Activated CD4-positive, CD25-positive, alpha-beta regulatory T cell (primary cell): ENCODE measurements at places on chromosomes 6 and 20.

DNA sequence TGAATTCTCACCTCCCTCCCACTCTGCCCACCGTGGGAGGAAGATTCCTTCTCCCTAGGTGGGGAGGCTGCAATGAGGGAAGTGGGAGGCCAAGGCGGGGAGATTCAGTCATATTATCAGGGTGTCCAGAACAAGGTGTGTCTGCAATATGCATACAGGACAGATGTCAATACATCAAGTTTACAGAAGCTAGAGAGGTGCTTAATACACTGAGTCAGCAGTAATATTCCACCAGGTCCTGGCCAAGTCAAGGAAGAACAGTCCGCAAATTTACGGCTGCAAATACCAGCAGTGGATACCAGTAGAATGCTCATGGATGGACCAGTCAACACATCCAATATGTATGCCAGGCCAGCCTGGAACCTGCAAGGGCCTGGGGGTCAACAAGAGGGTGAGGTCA is 119.0 kb downstream of the MCHR2 start:
- no peak for DNase-seq

DNA sequence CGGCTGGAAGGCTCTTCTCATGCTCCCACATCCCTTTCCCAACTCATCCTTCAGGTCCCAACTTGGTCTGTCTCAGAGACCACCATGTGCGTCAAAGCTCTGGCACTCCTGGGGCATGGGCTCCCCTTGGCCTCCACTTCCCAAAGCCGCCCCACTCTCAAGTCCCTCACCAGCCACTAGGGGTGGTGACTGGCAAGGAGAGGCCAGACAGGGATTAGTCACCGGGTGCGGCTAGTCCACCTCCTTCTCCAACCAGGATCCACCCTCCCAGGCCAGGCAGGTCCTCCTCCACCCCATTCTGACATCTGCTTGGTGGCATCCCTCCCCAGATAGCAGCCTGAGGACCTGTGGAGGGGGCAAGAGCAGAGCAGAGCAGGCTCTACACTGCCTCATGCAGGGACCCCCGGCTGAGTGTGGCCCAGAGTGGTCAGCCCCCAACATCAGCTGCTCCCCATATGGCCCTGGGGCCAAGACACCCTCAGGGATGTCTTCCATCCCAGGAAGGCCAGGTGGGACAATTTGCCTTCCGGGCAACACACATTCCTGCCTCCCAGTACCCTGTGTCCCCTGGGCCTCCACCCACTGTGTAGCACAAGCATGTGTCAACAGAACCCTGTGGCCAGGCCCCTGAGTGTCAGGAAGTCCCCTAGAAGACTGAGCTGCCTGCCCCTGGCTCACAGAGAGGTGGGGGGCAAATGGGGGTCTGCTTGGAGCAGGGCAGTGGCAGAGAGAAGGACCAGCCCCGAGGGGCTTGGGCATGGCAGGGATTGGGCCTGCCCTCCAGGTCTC is 29.2 kb downstream of the YTHDF1 start:
- DNase-seq: no peak

- no peak for DNase-seq
Measured at GRCh38 chr6:6661684-6662083, 73.2 kb downstream of the LY86 start.

DNA sequence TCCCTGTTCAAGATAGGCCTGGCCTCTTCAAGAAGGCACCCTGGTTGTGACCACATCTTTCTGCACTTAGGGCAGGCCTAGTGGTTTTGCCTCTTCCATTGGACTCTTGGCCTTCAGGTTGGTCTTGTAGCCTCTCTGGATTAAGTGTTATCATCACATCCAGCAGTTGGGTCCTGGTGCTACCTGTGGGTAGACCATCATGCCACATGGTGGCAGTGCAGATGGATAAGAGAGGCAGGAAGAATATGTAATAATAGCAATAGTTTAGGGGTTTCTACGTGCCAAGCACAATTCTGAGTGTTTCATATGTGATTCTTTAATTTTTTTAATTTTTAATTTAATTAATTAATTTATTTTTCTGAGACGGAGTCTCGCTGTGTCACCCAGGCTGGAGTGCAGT is 28.5 kb upstream of the SNRPB2 start:
- DNase-seq: no peak

DNA sequence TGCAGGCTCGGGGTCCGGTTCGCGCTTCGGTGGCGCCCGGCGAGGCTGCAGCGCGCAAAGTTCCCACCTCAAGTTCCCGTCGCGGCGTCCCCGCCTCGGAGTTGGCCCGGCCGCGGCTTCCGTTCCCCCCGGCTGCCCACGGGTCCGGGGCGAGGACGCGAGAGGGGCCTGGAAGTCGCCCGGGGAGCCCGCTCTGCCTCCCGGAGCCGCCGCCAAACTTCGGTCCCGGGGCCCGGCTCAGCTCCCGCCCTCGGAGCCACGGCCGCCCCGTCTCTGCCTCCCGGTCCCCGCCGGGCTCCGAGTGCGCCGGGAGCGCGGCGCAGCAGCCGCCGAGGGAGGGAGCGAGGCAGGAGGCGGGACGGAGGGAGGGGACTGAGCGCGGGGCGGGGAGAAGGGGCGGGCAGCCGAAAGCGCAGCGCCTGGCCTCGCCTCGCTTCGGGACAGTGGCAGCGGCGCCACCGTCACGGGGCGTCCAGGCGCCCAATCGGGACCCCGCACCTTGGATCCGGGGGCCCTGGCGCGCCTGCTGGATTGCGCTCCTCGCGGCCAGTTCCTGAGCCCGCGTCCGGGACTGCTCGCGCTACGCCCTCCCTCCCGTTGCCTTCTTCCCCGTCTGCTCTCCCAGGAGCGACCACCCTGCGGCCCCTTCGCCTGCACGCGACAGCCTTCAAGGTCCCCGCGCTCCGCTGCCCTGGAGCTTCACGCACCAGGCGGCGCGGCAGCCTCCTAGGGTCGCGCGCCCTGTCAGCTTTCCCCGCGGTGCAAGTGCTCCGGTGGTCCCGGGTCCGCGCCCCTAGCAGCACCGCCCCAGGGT is at the start of gene KCNG1:
Gene KCNG1 (minus strand): TSS at position 305 of the 814 bp plus-strand sequence. CDS start 12,769 bp downstream, outside the sequence.
- DNase-seq: no peak

DNA sequence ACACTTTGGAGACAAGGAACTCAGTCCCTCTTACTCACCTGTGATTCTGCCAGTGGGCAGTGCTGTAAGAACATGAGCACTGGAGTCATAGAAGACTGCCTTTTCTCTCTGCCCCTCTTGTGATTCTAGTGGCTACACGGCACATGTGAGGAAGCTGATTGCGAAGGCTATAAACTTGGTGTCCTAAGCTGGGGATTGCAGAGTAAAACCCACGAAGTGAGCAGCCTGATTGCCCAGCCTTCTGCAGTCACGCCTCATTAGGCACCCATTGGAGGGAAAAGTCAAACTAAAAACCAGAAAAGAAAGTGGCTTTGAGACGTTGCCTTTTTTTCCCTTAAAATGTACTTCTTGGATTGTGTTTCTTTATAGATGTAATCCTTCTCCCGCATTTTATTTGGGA is 748.4 kb upstream of the CHD6 start:
- no peak for DNase-seq

DNA sequence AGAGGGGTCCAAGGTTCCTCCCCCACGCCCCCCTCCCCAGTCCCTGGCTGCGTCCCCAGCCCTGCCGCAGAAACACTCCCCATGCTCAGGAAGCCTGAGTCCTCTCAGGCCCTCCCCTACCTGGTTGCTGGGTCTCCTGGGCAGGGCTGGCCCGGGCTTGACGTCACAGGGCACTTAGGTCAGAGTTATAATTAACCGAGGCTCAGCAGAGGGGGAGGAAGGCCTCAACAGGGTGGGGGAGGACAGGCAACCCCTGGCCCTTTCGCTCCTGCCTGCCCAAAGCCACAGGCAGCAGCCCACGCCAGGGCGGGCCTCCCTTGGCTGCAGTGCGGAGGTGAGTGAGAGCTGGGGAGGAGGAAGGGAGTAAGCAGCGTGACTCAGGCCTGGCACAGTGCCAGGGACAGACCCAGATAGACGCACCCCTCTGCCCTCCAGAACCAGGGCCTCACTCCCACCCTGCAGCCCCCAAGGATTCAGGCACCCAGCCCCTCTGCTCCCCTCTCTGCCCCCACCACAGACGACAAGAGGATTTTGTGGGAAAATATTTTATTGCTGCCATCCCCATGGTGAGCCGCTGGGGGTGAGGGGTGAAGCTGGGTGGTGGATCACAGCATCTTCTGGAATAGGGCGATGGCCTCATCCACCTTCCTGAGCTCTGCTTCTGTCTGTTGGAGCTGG is at the start of gene VWA7:
Gene VWA7 (minus strand): TSS at position 340 of the 678 bp plus-strand sequence. CDS start 549 bp downstream, outside the sequence.
- DNase-seq: peak; percentile 50

DNA sequence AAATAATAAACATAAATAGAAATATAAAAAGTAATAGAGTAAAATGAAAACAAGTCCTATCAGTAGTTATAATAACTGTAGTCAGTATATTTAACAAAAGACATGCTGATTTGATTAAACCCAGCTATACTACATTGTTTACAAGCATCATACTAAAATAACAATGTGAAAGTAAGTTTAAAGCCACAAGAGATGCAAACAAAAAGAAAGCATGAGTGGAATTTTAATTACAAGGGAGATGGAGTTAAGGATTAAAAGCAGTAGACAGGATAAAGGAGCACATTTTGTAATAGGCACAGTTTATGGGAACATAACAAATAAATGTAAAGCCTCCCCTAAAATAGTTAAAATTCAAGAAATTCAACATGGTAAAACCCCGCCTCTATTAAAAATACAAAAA is 41.5 kb downstream of the SENP6 start:
- DNase-seq: no peak

DNA sequence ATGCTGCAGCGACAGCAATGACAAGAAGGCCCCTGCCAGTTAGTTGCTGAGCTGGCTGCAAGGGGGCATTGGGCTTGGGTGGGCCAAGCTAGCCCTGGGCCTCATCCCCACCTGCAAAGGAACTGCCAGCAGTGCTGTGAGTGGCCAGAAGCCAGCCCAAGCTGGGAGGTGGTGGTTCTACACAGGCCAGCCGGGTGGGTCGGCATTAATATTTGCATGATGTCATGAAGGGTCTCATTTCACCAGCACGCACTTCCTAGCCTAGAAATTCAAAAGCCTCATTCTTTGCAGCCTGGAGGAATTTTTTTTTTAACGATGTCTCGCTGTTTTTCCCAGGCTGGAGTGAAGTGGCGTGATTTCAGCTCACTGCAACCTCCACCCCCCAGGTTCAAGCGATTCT is 62.0 kb downstream of the IYD start:
- DNase-seq: no peak

GRCh38 chr20:4443016-4443415 is 278.7 kb upstream of the PRND start:
- DNase-seq: no peak

- no peak for DNase-seq
Measured at GRCh38 chr20:62837790-62838127, 20.9 kb downstream of the COL9A3 start.

GRCh38 chr6:1657116-1657770 is 47.5 kb downstream of the FOXC1 start:
- no peak for DNase-seq

DNA sequence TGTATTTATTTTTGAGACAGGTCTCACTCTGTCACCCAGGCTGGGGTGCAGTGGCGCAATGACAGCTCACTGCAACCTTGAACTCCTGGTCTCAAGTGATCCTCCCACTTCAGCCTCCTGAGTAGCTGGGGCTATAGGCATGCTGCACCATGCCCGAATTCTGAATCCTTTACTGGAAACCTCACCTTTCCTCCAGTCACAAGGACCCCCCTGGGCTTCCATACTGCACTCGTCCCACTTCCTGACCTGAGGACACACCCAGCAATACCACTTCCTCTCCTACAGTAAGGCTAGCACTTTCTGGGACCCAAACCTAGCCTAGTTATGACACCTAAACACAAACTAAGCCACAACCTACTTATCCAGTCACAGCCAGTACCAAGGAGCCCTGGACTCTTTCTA is 68.2 kb downstream of the FAM217A start:
- no peak for DNase-seq

DNA sequence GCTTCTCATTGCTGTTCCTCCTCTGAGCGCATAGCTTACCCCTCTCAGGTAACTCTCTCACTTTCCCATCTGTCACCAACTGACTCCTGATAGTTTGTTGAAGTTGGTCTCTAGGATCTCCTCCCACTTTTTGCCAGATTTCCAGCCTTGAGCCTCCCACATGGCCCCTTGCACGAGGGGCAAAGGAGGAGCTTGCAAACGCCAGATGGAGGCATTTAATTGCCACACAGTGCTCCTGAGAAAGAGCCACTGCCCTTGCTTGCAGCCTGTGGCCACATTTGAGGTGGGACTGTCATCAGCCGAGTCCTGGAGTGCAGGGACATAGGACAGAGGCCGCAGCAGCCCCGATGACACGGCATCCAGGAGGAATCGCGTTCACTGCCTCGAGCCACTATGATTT is 348.7 kb downstream of the SMOC2 start:
- no peak for DNase-seq

- no peak for DNase-seq
Measured at GRCh38 chr6:10933126-10933525, 46.3 kb downstream of the SYCP2L start.

DNA sequence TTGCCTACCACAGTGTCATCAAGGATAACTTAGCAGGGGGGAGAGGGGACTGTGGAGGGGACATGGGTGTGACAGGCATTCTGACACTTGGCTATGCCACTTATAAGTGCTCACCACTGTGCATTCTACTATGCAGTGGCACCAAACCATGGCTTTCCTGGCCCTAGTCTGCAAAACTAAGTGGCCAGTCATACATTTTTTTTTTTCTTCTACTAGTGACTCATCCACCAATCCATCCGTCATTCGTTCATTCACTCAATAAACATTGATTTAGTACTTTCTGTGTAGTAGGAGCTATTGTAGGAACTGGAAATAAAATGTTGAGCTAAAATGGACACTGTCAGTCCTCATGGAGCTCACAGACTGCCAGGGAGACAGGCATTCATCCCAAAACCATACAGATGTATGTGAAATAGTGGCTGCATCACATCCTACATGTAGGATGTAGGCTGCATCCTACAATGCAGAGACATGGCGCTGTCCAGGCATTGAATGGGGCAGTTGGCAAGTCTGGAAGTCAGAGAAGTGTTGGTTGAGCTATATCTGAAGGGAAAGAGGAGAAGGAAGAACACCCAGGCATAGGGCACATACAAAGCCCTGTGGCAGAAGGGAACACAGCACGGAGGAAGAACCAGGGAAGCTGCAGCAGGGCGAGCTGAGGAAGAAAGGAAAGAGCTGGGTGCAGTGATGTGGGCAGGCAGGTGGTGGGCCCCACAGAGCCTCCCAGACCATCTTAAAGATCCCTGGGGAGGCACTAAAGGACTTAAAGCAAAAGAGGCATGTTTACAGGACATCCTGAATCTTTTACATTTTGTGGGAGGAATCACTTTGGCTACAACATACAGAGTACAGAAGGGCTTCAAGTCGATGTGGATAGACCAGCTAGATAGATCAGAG is 224.4 kb downstream of the UST start:
- DNase-seq: no peak

GRCh38 chr6:133590196-133590595 is 298.7 kb upstream of the TCF21 start:
- no peak for DNase-seq

DNA sequence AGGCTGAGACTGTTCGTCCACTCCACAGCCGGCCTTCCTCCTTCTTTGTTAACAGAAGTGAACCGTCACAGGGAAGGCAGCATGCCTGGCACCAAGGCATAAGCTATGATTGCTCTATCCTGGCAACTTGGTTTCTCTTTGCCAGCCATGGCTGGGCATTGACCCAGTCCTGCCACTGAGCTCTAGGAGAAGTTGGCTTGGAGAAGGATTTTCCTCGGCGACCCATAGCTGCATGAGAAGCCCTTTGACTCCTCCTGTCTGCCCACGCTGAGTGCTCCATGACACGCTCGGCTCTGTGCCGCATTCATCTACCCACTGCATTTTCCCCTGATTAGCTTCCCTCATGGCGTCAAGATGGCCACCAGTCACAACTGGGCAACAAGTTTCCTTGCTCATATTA is 111.8 kb upstream of the EXOC2 start:
- no peak for DNase-seq
